ENCODE measurements at places on chromosomes 7 and 10.

GRCh38 chr10:91614225-91614624 is 18.6 kb downstream of the PPP1R3C start:
- no peak for DNase-seq

DNA sequence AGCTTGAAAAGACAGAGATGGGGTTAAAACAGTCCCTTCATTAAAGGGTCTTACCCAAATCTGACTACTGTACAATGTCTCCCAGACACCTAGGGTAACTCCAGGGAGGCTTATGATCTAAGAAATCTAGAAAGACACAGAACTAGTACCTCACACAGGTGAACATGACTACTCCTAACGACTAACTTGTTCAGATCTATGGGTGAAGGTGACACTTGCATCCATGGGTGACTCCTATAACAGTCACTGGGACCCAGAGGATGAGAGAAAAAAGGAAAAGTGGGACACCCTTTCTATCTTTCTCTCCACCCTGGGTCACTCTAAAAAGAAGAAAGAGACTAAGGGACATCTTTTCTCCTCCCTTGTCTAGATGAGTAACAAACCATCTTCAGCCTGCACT is 19.2 kb downstream of the AKR1C8 start:
- DNase-seq, result no peak

DNA sequence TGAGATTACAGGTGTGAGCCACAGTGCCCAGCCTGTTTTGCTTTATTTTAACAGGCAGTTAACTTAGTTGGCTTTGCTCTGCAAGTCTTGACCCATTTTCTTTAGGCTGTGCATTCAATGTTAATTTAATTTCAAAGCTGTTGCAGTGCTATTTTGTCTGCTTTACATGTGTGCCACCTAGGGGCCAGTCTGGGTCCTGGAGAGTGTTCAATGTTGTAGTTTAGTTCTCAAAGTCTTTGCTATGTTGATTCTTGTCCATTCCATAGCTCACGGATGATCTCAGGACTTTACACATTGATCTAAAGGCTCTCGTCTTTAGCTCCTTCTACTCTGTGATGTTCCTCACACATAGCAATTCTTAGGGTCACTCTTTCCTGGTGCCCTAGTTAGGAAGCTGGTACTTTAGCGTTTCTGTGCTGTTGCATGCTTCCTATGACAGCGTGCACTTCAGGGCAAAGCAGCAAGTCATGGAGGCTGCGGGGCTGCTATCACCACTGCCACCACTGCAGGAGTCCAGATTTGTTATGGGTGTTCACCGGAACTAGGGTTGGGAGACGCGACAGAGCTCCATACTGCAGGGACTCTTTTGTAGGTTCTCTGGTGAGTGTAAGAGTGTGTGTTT is 16.4 kb upstream of the ABCA13 start:
- DNase-seq, result peak; percentile 49

DNA sequence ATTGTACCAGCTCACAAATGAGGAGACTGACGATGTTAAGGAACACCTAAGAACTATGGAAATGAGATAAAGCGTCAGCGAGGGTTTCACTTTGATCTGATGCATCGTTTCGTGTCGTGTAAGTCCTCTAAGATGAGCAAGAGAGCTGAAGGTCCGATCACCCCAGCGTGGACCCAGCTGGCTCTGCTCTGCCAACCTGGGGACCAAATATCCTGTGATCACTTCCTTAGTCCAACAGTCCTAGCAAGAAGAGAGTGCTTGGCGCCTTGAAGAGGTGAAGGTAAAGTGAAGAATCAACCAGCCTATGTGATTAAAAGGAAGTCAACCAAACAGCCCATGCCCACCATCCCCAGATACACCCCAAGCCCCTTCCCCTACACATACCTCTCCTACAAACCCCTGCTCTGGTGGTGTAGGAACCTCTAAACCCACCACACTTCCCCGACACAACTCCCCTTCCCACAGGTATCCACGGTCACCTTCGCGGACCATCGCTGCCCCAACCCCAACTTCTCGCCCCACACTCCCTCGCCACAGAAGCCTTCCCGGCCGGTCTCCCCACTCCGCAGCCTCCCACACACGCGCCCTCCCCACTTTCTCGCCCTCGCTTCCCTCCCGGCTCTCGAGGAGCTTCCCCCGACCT is 722 bp downstream of the UPF2 start:
- DNase-seq, result peak; percentile 16

DNA sequence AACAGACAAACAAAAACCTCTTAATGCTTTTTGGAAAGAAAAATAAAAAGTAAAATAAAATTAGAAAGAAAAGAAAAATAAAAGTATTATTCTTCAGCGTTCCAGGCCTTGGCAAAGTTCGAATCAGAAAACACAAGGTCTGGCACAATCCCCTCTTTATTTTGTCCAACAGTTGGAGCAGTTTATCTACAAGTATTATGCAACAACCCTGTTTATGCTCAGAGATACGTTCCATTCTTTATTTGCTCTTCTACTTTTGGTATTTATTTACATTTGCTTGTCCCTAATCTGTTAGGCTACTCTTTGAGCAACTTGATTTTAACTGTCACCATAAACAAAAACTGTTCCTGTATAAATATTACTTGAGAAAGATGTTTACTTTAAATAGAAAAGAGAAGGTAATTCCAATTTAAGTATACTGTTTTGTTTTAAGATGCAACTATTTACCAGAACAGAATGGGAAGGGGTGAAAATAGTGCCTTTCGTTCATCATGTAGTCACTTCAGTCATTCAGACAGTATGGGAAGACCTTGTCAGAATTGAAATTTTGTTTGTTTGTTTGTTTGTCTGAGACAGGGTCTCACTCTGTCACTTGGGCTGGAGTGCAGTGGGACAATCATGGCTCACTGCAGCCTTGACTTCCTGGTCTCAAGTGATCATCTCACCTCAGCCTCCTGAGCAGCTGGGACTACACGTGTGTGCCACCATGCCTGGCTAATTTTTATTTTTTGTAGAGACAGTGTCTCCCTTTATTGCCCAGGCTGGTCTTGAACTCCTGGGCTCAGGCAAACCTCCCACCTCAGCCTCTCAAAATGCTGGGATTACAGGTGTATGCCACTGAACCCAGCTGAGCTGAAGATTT is 5.7 kb downstream of the PDK4 start:
- DNase-seq, result no peak

DNA sequence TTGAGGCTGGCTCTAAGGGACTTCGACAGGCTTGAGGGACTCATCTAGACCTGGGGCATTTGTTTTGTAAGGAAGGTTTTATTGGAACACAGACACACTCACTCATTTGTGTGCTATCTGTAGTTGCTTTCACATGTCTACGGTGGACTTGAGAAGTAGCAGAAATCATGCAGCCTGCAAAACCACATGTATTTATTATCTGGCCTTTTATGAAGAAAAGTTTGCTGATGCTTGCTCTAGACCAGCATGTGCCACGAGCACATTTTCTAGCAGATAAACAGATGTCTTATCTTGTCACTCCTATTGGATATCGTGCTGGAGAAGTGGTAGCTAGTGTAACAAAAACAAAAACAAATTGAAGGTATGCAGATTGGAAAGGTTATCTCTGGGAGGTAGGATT is 9.8 kb downstream of the UPP1 start:
- DNase-seq, result no peak

GRCh38 chr7:15571301-15571878 is 9.6 kb upstream of the AGMO start:
- no peak for DNase-seq

GRCh38 chr7:155172141-155172540 is 102.0 kb downstream of the HTR5A start:
- DNase-seq, result no peak

DNA sequence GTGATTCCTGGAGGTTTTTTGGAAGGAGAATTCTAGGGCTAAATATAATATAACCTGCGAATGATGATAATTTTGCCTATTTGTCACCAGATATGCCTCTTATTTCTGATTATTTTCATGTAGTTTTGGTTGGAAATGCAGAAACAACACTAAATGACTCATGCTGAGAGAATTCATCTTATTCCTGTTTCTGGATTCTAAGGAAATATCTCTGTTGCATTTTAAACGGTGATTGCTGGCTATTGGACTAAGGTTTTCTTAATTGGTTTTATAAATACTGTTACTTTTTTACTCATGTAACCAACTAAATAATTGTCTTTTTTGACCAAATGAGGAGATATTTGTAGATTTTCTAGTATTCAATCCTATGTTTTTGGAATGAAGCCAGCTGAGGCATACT is 204.9 kb upstream of the NPSR1 start:
- no peak for DNase-seq

DNA sequence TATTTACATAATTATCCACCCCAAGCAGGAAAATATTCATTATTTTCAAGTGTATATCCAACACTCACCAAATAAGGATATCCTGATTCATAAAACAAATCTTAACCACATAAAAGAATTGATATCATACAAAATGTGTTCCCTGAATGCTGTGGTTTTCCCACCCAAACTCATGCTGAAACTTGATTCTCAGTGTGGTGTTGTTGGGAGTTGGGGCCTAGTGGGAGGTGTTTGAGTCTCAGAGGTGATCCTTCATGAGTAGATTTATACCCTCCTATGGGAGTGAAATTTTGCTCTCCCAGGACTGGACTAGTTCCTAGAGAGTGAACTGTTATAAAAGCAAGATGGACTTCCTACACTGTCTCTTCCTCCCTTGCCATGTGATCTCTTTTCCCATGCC is 1028.3 kb downstream of the SORCS1 start:
- no peak for DNase-seq

GRCh38 chr10:73494213-73494612 is 1.6 kb downstream of the PPP3CB start:
- DNase-seq, result no peak

DNA sequence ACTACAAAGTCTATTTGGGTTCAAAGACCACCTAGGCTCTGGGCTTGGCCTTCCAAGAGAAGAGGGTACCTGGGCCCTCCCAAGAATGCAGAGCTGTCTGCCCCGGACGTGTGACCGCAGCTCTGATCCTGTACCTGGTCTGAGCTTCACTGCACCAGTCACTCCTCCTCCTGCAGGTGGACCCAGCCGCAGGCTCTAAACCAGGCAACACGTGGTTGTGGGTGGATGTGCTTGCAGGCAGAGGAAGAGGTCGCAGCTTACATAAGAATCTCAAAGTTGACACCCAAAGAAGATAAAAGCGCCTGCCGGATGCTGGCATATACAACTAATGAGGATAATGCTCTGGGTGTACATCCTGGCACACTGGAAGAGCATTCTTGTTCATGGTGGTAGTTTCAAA is 9.4 kb upstream of the PFKP start:
- DNase-seq, result no peak

GRCh38 chr10:100562008-100562672 is 26.4 kb downstream of the HIF1AN start:
- peak; percentile 81 for DNase-seq

DNA sequence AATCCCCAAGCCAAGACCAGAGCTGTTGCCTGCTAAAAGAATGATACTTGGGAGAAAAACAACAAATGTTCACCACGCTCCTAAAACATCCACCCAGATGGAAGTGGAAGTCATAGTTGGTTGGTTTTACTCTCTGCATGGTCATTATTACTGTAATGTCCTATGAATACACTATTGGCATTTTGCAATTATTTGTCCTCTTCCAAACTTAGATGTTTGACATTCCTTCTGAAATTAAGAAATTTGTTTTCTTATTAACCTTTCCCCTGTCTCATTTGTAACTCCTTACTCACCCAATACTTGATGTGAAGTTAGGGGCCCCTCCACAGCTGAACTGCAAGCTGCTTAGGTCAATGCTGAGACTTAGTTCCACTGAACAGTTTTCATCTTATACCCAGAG is 383.3 kb downstream of the INHBA start:
- no peak for DNase-seq

GRCh38 chr10:687583-688311 is 1.7 kb downstream of the DIP2C start:
- no peak for DNase-seq

DNA sequence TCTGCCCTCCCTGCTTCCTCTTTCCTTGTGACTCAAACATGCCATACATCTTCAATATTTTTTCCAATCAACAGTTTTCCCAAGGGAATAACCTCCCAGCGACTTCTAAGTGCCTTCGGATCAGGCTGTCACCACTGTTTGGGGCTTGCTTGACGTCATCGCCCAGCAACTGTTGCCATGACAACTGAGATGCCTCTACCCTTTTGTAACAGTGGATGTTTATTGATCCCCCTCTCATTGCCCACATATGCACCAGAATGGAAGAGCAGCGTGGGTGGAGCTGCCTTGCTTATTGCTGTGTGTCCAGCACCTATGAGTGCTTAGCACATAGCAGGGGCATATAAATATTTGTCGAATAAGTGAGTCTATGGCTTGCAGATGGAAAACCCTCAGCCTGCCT is 14.4 kb downstream of the FFAR4 start:
- no peak for DNase-seq

DNA sequence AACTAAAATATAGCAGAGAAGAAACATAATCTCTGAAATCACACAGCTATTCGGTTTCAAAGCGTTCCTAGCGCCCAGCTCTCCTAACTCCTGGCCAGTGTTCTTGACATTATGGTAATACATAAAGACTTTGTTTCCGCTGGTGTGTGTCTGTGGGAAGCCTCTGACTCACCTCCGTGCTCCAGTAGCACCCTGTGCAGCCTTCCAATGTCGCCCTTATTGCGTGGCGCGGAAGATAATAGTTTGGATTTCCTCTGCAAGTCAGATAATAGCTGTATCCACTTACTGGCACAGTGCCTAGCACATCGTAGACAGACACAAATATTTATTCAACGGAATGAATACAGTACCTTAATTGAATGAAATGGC is 570 bp downstream of the BMS1 start:
- peak; percentile 59 for DNase-seq

DNA sequence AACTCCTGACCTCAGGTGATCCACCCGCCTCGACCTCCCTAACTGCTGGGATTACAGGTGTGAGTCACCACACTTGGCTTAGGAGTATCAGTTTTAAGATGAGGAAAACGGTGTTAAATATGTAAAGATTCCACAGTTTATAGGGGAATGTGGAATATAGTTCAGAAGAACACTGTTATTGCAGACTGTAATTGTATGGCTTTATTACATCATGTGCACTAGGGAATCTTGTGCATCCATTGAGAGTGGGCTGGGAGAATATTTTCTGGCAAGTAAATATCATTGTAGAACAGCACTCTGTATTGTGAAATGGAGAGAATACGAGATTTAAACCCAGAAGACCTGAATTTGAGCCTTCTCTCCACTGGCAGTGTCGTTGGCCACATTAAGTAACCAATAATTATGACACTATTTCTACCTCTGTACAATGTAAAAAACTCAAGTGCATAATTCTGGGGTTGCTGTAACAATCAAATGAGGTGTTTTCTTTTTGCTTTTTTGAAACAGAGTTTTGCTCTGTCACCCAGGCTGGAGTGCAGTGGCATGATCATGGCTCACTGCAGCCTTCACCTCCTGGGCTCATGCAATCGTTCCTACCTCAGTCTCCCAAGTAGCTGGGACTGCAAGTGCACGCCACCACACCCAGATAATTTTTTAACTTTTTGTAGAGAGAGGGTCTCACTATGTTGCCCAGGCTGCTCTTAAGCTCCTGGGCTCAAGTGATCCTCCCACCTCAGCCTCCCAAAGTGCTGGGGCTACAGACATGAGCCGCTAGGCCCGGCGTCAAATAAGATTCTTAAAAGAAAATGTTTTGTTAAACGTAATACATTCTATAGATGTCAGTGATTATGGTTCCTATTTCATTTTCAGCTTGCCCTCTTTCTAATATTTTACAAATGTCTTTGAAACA is 12.0 kb upstream of the PARD3 start:
- no peak for DNase-seq

Measured in CD4-positive, alpha-beta T cell treated with Interleukin-6 for 4 hours (primary cell).